ENCODE measurements at places on chromosomes 7 and 10.

GRCh38 chr7:67523713-67524112, 527.1 kb downstream of the TYW1 start:
- DNase-seq: no peak

DNA sequence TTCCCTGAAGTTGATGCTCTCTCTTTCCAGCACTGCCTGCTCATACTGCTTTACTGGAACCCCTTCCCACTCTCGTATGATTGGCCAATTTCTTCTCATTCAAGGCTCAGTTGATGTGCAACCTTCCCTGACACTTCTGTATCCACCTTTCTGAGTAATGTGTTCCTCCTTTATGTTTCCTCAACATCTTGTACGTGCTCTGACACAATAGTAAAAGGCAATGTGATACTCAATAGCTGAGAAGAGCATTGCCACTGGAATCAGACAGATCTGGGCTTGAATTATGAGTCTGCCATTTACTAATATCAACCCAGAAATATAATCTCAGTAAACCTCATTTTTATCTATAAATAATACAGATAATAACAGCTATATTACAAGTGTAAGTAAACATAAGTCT, 34.7 kb downstream of the ARL4A start:
- DNase-seq: no peak

GRCh38 chr7:37751096-37751495, 67.5 kb downstream of the GPR141 start:
- DNase-seq: peak; percentile 39

GRCh38 chr10:5094265-5095205, at the start of gene AKR1C3:
Gene AKR1C3, plus strand, starts transcription at chr10:5094414. Its CDS starts 31 bp downstream, at chr10:5094445.
- peak; percentile 9 for DNase-seq

DNA sequence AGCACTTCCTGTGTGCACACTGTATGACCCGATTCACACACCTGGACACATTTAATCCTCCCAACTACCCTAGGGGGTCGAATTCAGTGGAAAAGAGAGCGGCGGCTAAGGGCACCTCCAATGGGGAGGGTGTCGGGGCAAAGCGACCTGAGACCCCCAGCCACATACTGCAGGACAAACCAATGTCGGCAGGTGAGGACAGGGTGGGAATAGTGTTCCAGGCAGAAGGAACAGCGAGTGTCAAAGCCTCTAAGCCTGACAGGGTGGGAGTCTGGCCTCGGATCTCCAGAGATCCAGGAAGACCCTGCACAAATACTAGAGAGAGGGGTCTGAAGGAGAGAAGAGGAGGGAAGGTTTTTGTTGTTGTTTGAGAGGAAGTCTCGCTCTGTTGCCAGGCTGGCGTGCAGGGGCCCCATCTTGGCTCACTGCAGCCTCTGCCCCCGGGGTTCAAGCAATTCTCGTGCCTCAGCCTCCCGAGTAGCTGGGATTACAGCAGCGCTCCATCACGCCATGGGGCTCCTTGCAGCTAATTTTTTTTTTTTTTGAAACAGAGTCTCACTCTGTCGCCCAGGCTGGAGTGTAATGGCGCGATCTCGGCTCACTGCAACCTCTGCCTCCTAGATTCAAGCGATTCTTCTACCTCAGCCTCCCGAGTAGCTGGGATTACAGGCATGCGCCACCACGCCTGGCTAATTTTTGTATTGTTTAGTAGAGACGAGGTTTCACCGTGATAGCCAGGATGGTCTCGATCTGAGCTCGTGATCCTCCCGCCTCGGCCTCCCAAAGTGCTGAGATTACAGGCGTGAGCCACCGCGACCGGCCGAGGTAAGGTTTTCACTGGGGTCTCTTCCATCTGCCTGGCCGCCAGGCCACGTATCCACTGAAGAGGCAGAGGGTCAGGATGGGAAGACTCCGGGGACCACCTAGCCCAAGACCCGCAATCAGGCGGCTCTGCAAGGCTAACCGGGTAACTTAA, 1.2 kb upstream of the ARPC1B start:
- no peak for DNase-seq

DNA sequence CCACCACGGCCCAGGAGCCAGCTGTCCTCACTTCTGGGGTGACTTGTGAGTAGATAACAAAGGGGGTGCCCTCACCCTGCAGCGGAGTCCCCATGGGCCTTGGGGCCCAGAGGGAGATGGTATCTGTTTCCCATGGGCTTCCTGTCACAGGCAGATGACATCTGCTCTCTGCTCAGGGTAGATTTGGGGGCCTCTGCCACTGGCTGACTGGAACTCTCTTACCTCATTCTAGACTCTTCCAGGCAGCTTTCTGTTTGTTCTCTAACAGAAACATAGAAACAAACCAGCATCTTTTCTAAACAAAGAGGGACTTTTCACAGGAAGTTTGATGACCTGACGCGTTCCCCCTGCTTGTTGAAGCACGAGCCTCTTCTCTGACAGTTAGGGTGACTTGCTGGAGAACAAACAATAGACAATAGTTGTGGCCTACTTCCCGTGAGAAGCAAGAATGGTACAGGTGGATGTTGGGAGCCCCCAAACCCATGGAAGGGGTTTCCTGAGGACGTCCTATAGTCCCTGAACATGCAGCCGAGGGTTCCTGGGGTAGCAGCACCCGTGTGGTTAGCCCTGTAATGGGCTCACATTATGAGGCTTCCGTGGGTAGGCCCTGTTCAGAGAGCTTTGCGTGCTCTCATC, 61.6 kb downstream of the GRK5 start:
- no peak for DNase-seq

- DNase-seq: no peak
Measured at GRCh38 chr10:98411768-98412167, 3.2 kb downstream of the PYROXD2 start.

DNA sequence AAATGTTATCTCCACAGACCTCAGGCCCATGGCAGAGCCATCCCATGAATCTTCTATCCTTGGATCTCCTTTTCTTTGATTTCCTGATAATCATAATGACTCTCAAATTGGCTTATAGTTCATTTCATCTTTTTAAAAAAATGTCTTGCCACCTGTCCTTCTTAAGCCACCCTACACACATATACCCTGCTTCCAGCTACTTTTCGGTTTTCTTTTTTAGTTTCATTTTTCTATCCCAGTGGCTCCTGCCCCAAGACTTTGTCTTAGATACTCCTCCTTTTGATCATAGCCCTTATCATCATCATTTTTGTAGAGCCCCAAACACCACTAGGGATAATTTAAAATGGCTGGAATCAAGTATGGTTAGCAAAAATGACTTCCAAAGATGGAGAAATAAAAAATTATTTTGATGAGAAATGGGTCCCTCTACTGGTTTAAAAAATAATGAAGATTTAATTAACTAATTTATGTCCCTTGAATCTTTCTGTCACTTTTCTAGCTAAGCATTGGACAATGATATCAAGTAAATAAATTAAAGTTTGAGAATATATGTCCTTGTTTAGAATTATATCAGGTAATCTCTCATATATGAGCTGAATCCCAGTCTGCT, 277.3 kb upstream of the SEMA3D start:
- DNase-seq: no peak

DNA sequence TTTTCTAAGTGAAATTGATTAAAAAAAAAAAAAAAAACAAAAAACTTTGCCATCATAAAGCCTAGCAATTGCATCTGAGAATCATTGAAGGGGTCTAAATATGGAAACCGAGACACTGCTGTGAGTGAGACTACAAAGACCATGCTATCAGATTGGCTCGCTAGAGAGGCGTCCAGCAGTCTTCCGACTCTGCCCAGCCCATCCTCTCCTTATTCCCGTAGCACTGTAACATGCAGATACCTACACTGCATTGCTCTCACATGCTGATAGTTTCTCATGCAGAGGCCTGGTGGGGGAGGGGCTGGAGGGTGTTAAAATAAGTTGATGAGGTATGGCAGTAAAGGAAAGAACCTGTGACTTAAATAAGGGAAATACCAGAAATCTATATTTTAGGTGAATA, 130.7 kb downstream of the NRF1 start:
- DNase-seq: no peak

DNA sequence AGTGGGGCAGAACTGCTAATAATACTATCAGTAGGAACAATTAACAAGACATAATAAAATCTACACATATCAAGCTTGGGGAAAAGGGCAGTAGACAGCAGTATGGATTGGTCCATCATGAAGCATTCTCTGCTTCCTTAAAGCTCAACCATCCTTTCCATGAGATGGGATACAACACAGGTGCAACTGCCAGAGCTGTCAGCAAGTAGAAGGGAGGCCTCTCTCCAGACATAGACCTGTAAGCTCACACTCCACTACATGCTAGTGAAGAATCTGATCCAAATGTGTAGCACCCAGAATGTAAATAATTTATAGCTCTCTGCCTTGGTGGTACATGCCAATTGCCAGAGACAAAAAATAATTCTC, 41.5 kb upstream of the ANAPC16 start:
- DNase-seq: no peak

GRCh38 chr10:70359017-70359550, 23.3 kb downstream of the LRRC20 start:
- DNase-seq: no peak

- DNase-seq: no peak
Measured at GRCh38 chr10:79019441-79020014, 49.2 kb upstream of the ZMIZ1 start.

GRCh38 chr10:78900715-78901430, 167.9 kb upstream of the ZMIZ1 start:
- DNase-seq: no peak

- DNase-seq: no peak
Measured at GRCh38 chr10:88256886-88257285, 326.2 kb downstream of the RNLS start.

- peak; percentile 18 for DNase-seq
Measured at GRCh38 chr10:127973791-127974311, 66.9 kb downstream of the PTPRE start.

All from MV-4-11 (cell line).